ENCODE measurements at places on chromosomes 11 and 22. TPM values are rescaled to one million over a fixed set of nuclear protein-coding genes. Genes with fewer than 3 reads are reported as not detected.
A peak's percentile ranks its signal among the peaks of the same experiment; 100 is the strongest.

GRCh38 chr11:10798330-10798928 lies 10.3 kb downstream of the EIF4G2 start:
- no peak for DNase-seq

GRCh38 chr22:46001426-46002106 lies 24.6 kb upstream of the WNT7B start:
- no peak for DNase-seq

- peak; percentile 26 for DNase-seq
Observed at GRCh38 chr11:73980001-73980961, 2.4 kb downstream of the UCP2 start.

Gene KCNE3
- total RNA-seq: 0.50 TPM

Gene B4GALNT4
- 16.2 TPM for total RNA-seq
